Coronary artery (tissue), 2 donors: ENCODE measurements at places on chromosomes 5 and 9.

DNA sequence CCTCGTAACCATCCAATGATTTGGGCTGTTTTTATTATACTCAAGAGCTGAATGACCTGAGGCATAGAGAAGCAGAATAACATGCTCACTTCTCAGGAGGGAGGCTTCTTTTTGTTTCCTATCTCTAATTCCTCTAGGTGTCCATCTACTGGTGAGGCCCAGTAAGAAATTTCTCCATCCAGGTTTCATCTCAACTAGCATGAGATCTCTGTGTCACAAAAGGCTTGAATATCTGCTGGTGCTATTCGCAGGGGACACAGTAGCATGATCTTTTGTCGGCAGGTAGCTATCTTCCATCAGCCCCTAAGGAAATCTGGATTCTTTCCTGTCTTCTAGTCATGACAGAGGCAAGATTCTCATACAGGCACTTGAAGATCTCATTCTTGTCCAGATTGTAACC lies 8.9 kb downstream of the IFNE start:
- no peak for DNase-seq

GRCh38 chr5:172891716-172892421 lies 57.8 kb downstream of the ERGIC1 start:
- peak; percentile 95 for DNase-seq

DNA sequence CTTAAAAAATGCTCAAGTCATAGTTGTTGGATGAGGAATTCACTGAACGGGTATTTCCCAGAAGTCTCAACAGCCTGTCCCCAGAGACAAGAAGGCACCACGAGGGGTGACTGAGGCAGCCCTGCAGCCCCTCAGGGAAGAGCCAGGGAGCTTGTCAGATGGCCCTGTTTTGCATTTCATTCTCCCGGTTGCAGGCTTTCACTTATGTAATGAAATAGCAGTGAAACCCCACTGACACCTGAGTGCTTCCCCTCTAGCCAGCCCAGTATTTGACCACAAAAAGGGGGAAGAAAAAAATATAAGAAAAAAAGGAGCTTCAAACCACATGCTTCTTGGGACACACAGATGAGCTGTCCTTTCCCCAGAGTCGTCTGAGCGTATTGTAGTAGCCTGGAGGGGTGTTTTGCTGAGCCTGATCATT lies 75.3 kb upstream of the IL12B start:
- no peak for DNase-seq

DNA sequence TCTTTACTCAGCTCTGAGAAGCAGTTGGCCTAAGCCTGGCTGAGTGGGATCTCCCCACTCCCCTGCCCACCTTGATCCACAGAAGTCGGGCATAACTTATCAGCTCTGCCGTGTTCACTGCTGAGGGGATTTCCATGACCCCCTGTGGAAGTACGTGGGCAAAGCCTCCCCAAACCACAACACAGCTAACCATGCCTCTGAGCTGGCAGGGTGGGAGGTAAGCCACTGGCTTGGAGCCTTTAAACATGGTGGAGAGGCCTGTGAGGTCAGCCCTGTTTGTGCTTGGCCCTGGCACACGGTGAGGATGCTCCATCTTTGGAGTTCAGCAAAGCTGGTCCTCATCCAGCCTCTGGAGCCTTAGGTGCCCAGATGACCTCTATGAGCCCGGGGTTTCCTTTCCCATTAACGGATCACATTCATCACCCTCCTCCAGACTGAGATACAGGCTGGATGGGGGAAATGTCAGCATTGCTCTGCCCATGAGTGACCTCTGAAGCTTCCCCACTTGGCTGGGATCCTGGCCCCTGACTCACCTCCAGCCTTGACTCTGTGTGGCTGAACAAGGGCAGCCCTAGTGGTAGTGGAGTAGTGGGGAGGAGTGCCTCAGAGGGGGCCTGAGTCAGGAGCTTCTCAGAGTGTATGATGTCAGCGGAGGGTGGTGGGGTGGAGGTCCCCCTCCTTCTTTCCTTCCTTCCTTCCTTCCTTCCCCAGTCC lies 6.2 kb downstream of the PDLIM4 start:
- peak; percentile 83 for DNase-seq

DNA sequence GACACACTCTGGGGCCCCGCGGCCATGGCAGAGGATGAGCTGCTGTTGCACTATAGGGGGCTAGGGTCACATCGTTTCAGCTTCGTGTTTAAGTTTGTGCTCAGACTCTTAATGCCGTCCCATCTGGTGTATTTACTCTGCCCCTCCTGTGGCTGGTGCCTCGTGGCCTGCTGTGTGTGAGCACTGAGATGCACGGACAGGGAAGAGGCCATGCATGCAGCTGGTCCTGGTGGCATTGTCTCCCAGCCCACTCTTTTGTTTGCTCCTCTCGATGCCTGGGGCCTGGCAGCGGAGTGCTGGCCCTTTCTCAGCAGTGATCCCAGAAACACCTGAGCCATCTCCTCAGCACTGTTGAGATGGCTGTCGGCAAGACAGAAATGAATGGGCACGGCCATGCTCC lies 30.0 kb upstream of the PHF2 start:
- no peak for DNase-seq

GRCh38 chr9:35906923-35907699 lies 1.1 kb downstream of the HRCT1 start:
- DNase-seq, result peak; percentile 87
